ENCODE measurements at places on chromosomes 13 and 19.

DNA sequence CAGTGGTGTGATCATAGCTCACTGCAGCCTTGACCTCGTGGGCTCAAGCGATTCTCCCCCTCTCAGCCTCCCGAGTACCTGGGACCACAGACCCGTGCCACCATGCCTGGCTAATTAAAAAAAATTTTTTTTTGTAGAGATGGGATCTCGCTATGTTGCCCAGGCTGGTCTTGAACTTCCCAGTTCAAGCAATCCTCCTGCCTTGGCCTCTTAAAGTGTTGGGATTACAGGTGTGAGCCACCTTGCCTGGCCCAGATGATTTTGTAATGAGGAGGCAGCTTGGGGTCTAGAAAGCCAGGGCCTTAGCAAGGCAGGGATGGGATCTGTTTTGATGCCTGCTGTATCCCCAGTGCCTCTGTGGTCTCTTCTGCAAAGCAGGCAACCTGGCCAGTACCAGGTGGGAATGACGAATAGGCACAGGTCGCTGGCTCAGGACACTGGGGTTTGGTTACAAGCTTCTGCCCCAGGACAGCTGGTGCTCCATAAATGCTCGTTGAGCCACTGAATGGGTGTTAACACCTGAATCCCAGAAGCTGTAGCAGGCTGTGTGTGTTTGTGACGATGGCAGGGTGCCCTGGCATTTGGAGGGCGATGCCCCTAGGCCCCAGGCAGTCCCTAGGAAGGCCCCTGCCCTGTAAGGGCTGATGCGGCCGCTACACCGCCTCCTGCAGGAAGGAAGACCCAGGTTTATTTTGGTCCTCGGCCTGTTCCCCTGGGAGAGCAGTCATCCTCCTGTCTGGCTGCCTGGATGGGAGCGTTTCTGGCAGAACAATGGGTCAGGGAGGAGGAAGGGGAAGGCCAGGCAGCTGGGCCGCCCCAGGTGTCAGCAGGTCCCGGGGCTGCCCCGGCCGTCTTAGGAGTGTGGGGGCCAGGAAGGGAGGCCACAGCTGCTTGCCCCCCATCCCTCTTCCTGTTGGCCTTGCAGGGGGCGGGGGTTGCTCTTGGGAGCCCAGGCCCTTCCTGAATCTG is 8.6 kb downstream of the TNFAIP8L1 start:
- peak; percentile 29 for DNase-seq

DNA sequence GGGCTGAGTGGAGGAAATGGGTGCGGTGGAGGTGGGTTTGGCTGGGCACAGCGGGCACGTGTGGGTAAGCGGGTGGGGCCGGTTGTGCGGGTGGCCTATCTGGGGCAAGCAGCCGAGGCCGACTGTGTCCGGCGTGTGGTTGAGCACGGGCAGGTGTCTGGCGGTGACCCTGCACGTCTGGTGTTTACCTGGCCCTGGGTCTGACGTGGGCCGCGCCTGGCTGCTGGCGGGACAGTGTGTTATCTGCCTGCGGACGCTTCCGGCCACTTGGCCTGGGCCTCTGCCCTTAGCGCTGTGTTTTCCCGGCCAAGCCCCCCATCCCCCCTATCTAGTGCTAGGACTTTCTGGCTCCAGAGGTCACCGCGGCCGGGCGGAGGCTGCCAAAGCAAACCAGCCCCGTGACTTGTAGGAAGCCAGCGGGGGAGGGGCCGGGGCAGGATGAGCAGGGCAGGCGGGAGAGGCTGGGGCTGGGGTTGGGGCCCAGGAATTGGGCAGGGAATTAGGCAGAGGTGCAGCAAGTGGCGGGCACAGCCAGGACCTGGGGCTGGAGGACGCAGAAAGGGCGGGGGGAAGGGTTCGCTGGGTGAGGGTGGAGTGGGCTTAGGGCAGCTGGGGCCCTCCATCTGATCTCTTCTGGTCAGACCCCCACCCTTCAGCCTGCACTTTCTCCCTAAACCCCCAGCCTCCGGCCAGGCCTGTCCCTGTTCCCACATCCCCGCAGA is 534 bp upstream of the HPN start:
- DNase-seq: no peak

GRCh38 chr19:32460476-32460875 is 54.9 kb downstream of the DPY19L3 start:
- DNase-seq: no peak

DNA sequence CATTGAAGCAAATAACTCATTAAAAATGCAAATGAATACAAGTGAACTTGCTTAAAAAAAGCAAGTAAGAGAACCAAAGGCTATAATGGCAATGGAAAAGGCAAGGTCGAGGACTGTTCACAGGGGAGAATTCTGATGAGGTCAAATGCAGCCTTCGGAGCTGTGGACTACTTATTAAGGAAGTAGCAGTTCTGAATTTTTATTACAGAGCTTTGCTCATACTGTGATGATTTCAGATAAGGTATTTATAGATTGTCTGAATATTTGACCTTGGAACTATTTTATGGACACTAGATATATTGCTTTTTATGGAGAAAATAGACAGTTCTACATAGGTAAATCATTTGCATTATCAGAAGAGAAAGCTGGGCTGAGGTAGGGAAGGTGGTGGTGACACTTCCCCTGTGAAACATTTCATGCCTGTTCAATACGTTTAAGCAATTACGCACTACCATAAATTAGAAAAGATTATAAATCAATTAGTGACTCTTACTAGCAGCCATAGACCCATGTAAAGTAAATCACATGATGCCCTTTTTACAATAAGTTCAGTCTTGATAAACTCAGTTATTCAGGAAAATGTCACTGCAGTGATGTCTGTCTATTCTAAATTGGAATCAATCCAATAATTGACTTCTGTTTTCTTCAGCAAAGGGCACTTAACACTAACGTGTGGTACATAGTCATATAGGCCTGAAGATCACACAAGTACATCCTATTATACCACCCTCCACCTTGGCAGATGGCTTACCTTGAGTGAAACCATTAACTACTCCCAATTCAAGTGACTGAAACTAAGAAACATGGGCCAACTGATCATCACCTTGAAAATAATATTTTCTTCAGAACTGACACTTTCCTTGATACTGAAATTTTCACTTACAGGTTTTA is 260.0 kb downstream of the KLF12 start:
- no peak for DNase-seq

- DNase-seq: peak; percentile 11
These were observed 10.8 kb downstream of the F2RL3 start for GRCh38 chr19:16899566-16900075.

DNA sequence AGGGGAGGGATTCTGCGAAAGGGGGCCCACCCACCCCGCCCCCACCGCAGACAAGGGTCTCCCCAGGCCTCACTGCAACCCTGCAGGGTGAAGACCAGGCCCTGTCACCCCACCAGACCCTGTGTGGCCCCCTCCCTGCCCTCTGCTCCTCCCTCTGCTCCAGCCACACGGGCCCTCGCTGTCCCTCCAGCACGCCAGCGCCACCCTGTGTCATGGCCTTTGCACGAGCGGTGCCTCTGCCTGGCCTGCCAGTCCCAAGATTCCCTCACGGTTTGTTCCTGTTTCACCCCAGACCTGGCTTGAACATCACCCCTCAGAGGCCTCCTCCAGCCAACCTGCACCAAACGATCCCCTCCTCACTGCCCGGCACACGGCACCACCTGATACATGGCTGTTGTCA is 27.3 kb downstream of the PIP5K1C start:
- no peak for DNase-seq

- DNase-seq: no peak
These were observed 77.8 kb downstream of the TEX29 start for GRCh38 chr13:111398196-111398595.

DNA sequence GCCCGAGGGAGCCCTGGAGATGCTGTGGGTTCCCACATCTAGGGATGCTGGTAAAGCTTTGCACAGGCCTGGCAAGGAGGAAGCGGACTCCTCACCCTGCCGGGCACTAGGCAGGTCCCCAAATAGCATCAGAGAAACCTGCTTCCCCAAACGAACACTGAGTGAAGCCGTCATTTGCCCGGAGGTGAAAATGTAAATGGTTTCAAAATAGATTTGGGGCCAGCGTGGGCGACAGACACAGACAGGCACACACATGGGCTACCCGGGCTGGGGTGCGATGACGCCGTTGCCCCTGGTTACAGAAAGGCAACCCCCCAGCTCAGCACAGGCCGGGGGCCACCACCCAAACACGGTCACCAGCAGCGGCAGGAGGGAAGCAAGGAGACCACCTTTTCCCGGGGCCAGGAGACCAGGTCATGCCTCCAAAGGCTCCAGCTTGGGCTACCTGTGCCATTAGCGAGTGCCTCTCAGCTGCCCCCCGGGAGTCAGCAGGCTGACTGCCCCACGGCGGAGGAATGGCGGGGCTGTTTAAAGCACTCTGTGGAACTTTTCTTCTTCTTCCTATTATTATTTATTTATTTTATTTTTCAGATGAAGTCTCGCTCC is 47.5 kb upstream of the NDUFS7 start:
- DNase-seq: no peak

DNA sequence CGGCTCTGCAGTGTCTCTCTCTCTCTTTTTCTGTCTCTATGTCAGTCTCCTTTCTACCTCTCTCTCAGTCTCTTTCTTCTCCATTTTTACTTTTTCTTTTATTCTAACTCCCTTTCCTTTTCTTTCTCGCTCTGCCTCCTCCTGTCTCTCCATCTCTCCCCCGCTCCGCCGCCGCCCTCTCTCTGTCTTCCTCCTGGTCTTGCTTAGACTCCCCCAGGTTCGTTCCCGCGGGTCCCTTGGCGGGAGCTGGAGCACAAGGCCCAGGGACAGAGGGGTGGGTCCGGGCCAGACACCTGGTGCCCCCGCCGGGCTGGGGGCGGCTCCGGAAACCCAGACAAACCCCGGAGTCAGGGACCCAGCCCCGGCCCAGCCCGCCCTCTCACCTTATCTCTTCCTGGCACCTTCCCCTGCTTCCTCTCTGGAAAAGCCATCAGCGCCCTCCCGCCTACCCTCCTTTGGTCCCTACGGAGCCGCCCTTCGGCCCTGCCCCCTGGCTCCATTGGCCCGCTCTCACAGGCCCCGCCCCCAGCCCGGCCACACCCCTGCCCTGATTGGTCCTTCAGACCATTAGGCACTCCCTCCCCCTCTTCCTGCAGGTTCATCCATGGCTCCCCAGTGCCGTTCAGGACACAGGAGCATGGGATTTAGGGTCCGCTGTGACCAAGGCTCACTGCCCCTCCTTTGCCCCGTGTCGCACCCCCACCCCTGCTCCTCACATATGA is 15.4 kb upstream of the NOP53 start:
- DNase-seq: no peak

GRCh38 chr13:44040818-44041100 is 161.1 kb downstream of the LACC1 start:
- DNase-seq: no peak

GRCh38 chr19:5800361-5801270 is 4.3 kb upstream of the NRTN start:
- no peak for DNase-seq

GRCh38 chr19:35098413-35099049 is 17.1 kb upstream of the FXYD3 start:
- no peak for DNase-seq

DNA sequence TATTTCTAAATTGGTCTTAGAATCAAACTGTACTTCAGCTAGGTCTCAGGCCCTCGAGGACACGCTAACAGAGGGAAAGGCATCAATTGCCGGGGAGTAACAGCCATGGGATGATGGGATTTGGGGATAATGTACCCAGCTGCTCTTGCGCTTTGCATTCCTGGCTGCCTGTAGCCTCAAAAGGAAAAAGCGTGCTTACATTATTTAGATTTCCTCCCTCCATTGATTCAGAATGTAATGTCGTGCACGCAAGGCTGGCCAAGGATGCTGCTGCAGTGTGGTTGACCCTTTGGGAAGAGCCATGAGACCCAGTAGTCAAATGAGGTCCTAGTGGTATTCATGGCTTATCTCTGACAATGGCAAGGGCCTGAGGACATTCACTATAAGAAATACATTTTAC is 95.1 kb downstream of the SLC7A1 start:
- no peak for DNase-seq

DNA sequence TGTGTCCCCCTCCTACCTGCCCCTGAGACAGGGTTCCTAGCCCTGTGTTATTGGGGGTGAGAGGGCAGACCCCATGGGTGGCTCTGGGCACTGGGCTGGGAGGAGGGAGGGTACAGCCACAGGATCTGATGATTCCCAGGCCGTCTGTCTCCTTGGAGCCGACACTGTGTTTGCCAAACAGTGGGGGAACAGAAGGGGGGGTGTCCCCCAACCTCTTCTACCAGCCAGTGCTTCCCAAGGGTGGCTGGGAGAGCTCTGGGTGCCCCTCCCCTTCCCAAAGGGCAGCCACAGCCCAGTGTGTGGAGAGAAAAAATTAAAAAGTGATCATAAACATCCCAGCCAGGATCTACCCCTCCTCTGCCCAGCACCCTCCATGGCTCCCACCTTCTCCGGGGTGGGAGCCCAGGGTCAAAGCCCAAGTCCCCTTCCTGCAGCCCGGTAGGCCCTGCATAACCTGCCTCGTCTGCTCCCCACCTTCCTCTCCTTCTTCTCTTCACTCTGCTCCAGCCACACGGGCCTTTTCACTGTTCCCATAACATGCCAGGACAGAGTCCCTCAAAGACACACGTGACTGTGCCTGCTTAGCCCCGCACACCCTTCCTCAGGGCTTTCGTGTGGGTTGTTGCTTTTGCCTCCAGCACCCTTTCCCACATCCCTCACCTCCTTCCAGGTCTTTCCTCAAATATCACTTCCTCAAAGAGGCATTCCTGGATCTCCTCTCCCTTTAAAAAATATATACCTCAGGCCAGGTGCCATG is 1.4 kb upstream of the PLIN4 start:
- DNase-seq: no peak

- DNase-seq: peak; percentile 75
These were observed 91.7 kb downstream of the ATP8A2 start for GRCh38 chr13:25463496-25463895.

DNA sequence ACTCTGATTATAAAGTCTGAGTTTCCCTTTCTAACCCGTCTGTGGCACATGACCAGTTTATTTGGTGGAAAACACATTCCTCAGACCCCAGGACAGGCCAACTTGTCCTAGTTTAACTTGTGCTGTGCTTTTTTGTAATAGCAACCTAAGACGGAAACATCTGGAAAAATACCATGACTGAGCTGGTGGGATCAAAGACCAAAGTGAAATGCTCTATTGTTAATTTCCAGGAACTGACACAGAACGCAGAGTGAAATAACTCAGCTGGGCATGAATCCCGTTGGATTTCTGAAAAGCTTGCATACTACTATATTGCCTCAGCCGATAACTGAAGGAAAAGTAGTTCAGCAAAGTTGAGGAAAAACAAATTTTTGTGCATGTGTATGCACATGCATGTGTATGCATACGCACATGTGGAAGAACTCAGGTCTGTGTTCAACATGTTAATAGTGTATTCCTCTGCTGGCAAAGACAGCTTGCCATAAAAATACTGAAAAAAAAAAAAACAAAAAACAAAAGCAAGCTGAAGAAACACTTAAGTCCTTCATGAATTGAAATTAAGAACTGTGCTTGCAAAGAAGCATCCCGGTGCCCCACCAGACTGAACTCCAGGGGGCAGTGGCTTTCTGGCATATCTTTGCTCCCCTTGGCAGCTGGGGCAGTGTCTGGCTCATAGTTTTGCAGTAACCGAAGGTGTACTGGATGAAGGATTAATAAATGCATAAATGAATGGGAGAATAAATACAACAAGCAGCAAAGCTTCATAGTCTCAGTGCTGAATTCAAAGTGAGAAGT is 187.8 kb downstream of the LHFPL6 start:
- DNase-seq: peak; percentile 37
